ENCODE measurements at places on chromosomes 7 and 10.
A peak's percentile ranks its signal among the peaks of the same experiment; 100 is the strongest.

DNA sequence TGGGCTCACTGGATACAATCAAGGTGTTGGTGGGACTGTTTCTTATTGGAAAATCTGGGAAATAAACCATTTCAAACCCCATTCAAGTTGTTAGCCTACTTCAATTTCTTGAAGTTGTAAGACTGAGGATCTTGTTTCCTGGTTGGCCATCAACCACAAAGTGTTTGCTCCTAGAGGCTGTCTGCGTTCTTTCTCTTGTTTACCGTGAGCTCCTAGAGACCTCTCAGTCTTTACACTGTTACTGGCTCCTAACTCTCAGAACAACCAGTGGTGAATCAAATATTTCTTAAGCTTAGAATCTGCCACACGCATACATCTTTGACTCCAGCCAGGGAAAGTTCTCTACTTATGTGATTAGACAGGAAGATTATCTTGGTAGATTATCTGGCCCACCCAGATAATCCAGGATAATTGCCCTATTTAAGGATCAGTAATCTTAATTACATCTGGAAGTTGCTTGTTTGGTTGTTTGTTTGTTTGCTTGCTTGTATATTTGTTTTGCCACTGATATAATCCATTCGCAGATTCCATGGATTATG is 798.7 kb downstream of the IPMK start:
- no peak for DNase-seq

DNA sequence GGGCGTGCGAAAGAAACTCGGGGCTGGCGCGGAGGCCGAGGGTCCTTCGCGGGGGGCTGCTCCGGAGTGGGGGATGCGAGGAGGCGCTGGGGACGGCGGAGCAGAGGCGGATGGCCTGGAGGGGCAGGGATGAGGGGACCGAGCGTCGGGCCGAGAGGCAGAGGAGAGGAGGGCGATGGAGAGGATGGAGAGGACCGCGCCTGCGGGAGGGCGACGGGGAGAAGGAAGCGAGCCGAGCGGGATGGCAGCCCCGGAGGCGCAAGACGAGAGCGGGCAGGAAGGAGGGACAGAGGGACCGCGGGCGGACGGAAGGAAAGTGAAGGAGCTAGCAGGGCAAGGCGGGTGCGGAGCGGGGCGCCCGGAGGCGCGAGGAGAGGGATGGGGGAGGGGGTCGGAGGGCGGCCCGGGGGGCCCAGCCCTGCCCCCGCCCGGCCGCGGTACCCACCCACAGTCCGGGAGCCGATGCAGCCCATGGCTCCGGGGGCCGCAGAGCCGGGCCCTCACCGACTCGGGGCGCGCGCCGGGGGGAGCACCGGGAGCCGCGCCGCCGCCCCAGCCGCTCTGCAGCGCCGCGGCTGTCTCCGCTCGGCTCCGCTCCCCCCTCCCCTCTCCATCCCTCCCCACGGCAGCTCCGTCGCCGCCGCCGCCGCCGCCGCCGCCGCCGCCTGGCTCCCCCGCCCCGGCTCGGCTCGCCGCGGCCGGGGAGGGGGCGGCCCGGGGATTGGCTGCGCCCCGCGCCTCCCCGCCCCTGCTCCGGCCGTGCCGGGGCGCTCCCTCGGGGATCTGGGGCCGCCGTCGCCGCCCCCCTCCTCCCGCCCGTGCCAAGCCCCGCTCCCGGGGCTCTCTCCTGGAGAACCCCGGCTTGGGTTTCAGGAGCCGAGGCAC is at the start of gene FAM131B:
Gene FAM131B (minus strand): TSS at position 583 of the 885 bp plus-strand sequence. CDS start 110 bp downstream, at position 473.
- DNase-seq = peak; percentile 54

- DNase-seq = no peak
Observed at GRCh38 chr10:72906446-72906845, 12.9 kb downstream of the OIT3 start.

DNA sequence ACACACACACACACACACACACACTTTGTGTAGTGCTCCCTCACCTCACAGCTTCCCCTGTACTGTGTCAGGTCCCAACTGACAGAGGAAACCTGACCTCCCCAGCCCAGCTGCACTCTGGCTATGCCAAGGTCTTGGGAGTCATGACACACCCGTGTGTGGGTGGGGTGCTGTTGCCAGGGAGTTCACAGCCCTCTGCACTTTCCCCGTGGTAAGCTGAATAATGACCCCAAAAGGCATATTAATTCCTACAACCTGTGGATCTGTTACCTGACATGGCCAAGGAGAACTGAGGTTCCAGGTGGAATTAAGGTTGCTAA is 8.9 kb upstream of the NANOS1 start:
- no peak for DNase-seq

DNA sequence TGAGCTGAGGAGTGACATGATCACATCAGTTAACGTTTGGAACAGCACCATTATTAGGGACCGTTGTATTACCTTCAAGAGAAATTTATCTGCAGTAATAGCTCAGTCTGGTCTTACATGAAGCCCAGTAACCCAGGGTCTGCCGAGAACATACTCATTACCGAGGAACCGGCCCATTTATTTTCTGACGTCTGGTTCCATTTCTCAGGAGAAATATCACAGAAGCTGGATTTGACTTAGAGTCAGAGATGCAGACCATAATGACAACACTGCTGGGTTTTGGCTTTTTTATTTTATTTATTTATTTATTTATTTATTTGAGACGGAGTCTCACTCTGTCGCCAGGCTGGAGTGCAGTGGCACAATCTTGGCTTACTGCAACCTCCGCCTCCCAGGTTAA is 163.1 kb downstream of the CCDC3 start:
- no peak for DNase-seq

DNA sequence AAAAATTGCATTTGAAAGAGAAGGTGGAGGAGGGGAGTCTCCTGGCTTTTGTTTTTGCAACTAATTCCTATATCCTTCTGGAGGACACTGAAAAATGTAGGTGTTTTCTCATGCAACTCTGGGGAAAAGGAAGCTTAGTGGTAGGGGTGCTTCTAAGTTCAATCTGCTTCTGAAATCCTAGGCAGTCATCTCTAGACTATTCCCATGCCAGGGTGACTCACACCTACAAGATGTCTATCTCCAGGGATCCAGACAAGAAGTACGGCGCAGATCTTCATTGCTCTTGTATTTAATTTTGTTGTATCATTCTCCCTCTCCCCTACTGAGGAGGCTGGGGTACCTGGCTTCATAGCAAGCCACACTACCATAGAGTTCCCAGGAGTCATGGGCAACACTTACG is 258.8 kb downstream of the PHF14 start:
- no peak for DNase-seq

DNA sequence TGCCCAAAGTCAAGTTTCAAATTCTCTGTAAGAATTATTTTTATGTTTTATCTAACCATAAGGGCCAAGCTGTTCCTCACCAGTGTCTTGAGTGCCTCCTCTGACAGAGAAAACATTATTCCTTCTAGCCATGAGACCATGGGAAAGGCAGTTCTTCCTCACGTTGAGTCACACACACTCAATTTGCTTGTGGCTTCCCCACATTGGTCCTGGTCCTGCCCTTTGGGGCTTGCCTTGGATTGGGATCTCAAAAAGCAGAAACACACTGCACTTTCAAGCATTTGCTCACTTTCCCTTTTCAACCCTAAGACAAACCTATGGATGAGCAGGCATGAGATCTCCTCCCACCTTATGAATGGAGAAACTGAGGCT is 248.3 kb upstream of the IGFBP3 start:
- DNase-seq = no peak

DNA sequence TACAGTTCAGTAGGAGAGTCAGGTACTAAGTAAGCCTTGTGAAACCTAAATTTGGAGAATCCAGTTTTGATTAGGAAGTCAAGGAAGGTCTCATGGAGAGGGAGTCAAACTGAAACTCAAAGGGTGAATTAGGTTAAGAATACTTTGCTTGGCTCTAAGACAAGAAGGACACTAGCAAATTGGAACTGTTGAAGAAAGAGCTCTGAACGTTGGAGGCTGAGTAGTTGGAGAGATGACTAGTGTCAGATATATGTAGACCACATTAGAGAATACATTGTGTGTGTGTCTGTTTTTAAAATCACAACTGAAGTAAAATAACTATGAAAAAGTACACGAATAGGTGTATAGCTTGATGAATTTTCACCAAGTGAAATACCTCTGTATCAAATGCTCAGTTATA is 6.3 kb downstream of the VPS26A start:
- no peak for DNase-seq

All from NB4 (cell line).